ENCODE measurements at places on chromosomes 5 and 9.

GRCh38 chr9:27383524-27383923 is 86.6 kb upstream of the EQTN start:
- DNase-seq = no peak

- no peak for DNase-seq
Observed at GRCh38 chr5:56130664-56131063, 102.5 kb downstream of the ANKRD55 start.

DNA sequence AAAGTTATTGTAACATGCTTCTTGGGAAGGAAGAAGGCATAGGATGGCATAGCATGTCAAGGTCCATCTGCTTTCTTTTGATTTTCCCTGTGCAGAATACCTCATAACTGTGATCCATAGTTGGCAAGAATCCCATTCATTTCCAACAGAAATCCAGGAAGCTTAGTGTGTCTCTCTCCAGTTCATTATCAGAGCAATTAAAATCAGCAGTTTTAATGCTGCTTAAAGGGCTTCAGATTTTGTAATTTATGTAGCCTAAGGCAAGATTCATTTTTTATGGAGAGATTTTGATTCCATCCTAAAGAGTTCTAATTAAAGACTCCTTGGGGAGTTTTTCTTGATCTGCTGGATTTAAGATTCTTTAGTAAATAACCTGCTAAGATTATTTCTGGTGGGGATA is 560.1 kb downstream of the PDE4D start:
- no peak for DNase-seq

DNA sequence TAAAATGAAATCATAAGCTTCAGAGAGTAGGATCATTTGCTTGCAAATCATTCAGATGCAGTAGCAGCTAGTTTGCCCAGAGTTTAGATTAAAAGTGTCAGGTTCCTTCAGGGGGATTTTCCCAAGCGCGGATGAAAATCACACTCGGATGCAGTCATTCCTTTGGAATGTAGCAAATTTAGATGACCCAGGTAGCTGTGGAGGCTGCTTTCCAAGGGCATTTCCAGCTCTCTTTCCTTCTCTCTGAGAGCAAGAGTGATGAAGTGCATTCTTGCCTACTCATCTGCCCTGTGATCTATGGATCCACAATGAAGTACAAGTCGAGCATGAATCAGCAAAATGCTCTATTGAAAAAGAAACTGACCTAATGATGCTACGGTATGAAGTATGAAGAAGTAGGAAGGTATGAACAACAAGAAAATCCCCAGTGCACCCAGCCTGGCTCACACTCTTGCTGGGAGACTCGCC is 200.2 kb downstream of the PLK2 start:
- DNase-seq = no peak

DNA sequence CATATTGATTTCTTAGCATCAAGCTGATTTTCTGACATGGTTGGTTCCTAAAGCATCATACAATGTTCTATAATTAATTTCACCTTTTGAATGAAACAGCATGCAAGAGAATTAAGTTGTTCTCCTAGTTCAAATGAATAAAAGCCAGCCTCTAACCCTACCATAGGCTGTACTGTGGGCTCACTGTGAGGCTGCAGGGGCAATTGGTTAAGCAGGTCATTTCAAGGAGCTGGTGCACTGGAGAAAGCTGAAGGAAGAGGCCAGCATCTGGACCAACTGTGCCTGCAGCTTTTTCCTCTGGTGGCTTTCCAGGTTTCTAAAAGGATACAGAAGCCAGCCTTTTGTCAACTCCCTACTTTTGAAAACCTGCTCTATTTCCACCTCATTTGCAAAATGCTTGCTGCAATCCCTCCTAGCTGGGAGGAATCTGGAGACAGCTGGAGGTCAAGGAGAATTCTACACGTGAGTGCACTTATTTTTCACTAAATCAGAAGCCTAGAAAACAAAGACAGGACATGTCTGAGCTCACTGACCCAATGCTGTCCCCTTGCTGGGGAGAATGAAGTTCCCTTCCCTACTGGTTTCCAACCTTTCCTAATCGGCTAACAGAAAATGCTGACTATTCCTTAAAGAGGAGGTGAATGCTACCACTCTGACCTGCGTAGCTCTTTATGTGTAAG is 158.9 kb downstream of the APBA1 start:
- DNase-seq = no peak

GRCh38 chr9:111529787-111530186 is 4.8 kb downstream of the ZNF483 start:
- no peak for DNase-seq

DNA sequence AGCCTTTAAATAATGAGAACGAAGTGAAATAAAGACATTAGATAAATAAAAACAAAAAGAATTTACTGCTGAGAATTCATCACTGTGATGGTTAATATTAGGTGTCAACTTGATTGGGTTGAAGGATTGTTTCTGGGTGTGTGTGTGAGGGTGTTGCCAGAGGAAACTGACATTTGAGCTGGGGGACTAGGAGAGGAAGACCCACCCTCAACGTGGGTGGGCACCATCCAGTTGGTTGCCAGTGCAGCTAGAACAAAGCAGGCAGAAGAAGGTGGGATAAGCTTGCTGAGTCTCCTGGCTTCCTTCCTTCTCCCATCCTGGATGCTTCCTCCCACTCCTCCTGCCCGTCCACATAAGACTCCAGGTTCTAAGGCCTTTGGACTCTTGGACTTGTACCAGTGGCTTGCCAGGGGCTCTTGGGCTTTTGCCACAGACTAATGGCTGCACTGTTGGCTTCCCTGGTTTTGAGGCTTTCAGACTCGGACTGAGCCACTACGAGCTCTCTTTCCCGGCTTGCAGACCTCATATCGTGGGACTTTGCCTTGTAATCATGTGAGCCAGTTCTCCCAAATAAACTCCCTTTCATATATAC is 43.7 kb upstream of the ABL1 start:
- DNase-seq = no peak

- no peak for DNase-seq
Observed at GRCh38 chr5:52798938-52799337, 11.2 kb downstream of the ITGA1 start.

DNA sequence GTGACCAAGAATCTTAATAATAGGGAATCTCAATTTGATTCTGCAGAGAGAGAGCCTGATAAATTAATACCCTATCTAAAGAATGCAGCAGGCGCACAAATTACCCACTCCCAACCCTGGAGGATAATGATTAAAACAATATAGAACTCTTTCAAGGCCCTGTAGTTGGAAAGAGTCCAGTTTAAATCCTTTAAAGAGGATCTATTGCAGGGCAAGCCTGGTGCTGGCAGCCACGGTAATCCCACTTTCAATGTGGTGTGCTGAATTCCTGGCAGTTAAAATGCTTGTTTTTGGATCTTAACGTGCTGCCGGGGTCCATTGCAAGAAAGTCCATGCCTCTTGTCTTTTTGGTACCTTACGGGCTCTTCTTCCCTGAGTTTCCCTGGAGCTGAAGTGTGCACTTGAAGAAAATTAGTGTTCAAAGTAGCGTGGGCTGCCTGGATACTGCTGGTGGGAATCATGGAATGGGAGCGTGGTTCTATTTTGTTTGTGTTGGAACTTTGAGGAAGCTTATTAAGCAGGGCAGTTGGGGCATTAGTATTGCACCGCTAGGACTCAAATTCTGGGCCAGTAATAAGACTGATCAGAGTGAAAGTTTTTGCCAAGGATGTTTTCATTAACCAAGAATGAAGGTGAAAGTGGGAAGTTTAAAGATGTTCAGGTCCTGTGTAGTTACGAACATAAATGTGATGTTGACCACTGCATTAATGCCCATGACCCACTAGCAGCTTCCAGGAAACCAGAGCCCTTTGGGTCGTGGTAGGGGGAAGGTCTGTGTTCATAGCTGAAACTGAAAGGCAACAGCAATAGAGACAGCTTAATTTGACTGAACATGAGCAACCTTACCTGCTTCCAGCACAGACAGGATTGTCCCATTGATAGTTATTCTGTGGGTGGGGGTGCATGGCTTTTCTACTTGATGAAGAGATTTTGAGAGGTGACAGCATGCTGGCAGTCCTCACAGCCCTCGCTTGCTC is 20.8 kb downstream of the MARCHF6 start:
- no peak for DNase-seq

- DNase-seq = no peak
Observed at GRCh38 chr9:111525056-111525977, at the start of gene ZNF483. ZNF483 (plus strand) TSS chr9:111525179; CDS start chr9:111527396, 2,217 bp downstream.

DNA sequence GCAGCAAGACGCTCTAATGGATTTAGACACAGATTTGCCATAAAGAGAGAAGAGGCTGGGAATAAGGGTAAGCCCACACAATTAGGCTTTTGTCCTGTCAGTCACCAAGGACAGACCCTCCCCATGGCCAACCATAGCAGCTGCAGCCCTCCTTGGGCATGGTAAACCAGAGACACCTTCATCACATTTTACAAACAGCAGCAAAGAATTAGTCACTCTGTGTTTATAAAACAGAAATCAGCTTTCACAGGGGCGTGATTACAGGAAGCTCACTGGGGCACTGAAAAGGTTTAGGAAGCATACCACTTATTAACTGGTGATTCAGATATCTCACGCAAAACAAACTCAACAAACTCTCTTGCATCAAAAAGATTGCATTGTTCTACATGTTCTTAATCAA is 37.3 kb upstream of the ZNF622 start:
- DNase-seq = no peak

- DNase-seq = no peak
Observed at GRCh38 chr9:96021551-96022444, 146.3 kb downstream of the ERCC6L2 start.

DNA sequence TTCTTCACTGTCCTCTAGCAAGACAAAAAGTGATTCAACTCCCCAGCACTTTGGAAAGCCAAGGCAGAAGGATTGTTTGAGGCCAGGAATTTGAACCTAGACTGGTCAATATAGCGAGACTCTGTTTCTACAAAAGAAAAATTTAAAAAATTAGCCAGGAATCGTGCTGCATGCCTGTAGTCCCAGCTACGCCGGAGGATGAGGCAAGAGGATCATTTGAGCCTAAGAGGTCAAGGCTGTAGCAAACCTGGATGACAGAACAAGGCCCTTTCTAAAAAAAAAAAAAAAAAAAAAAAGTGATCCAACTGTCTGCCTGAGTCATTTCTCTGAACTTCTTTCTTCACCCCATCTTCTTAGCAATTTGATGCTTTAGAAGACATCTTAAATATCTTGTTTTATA is 12.4 kb downstream of the ITGA2 start:
- no peak for DNase-seq

GRCh38 chr9:18014556-18014955 is 435.7 kb downstream of the SH3GL2 start:
- DNase-seq = no peak

- no peak for DNase-seq
Observed at GRCh38 chr5:109743041-109743531, 53.4 kb downstream of the MAN2A1 start.

GRCh38 chr5:54959673-54960418 is 25.5 kb downstream of the ESM1 start:
- DNase-seq = no peak

DNA sequence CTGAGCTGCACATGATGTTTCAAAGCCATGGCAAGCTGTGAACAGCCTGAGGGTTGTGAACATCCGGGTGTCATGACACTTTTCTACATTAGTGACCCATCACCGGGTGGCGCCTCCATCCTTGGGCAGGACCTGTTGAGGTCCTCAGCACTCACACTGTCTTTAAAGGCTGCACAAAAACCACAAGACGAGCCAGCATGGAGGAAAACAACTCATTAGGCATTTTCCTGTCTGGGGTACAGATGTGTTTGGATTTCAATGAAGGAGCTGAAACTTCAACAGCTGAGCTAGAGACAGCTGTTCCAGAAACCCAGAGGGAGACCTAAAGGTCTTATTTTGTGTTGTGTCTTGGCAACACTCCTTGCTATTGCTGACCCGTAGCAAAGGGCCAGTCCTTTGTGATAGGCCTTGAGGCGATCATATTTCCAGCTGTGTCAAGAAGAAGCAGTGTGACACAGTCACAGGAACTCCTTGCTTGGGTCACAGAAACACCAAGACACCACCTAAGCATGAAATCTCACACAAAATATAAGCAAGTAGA is 151.8 kb upstream of the VLDLR start:
- DNase-seq = no peak

- DNase-seq = no peak
Observed at GRCh38 chr5:115431116-115431515, 113.5 kb downstream of the FEM1C start.

All from esophagus squamous epithelium (tissue), 5 donors.